Amygdala (tissue), 56 donors: ENCODE measurements at places on chromosomes 2 and 18.

DNA sequence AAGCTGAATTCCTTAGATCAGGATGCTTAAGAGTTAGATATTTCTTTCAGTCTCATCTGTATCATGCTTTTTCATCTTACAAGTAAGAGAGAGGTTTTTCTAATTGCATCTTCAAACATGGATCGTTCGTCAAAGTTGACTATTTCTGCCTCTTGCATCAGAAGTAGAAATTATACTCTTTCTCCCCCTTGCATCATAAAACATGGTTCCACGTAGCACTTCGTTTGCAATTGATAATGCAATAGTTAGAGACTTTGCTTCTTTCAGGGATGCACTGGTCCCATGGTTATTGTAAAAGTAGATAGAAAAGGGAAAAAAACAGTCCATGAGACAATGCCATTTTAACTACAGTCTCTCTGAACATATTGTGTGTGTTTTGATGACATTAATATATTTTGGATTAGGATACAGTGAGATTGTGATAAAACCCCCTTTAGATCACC lies 75.1 kb upstream of the PARD3B start:
- no peak for DNase-seq

GRCh38 chr18:25349926-25350487 lies 2.0 kb downstream of the ZNF521 start:
- peak; percentile 14 for DNase-seq

- no peak for DNase-seq
These were observed 35.1 kb downstream of the KCNJ13 start for GRCh38 chr2:232741294-232741693.

- no peak for DNase-seq
These were observed 25.7 kb downstream of the MC2R start for GRCh38 chr18:13889671-13890070.

DNA sequence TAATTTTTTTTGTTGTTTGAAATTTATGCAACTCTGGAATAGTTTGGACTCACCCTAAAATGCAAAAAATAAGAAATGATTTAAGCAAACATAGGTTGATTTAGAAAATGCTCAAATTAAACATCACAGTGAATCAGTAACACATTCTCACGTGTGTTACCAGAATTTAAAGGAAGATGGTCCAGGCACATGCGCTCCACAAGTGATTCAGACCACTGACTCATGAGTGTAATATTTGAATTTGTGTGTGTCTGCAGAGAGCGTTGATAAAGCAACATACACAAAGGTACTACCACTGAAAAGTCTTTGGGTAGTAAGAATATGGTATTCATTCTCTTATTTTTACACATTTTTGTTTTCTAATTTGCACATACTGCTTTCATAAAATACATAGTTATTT lies 7.9 kb downstream of the SS18 start:
- no peak for DNase-seq

DNA sequence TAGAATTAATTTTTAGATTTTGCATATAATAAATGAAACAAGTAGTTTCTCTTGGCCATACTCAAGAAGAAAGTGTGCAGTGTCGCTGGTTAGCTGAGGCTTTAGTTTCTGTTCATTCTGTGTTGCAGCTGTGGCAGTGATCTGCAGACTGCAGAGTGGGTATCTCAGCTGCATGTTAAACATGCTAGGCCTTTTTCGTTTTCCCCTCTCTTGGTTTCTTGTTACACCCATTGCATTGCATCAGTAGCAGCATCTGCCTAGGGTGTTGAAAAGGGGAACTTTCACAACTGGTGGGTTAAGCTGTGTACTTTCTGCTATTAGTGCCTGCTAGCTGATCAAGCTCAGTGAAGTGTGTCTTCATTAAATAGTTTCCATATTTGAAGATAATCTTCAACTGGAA lies 51.3 kb downstream of the ACSL3 start:
- peak; percentile 24 for DNase-seq

DNA sequence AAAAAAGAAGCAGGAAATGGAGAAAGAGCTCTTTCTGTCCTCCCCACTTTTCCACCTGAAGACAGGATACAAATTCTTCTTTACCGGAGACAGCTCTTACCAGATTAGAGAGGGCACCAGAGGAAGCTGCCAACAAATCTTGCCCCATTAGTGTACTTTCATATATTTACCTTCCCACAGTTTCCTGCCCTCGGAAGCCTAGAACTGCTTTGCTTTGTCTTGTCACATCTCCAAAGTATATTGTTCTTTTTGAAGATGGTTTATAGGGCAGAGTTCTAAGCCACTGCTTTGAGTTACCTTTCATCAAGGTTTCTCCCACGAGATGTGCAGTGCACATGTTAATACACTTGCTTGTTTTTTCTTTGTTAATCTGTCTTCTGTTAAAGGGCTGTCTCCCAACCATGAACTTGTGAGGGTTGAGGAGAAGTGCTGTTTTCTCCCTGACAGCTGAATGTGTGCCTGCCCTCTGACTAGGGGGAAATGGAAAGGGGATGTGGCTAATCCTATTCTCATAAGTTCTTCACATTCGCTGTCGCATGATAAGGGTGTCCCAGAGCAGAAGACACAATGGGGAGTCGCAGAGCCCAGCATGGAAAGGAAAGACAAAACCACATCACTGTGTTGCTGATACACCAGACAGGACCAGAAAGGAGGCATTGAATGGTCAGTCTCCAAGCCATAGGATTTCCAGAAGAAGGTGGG lies 24.2 kb downstream of the CENPA start:
- no peak for DNase-seq

DNA sequence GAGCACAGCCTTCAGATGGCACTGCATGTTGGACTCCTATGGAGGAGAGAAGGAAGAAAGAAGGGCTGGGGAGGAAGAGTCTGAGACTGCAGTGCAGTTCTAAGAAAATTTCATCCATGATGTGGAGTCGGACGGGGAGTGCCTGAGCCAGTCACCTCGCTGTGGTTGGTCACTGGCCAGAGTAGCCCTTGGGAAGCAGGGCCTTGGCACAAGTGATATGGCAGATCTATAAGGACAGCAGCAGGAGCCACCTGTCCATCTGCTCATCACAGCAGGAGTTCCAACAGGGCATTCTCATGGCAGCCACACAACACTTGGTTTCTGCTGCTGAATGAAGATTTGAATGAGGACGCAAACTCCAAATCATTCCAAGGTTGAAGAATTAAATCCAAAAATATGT lies 314.8 kb downstream of the CYP26B1 start:
- no peak for DNase-seq

DNA sequence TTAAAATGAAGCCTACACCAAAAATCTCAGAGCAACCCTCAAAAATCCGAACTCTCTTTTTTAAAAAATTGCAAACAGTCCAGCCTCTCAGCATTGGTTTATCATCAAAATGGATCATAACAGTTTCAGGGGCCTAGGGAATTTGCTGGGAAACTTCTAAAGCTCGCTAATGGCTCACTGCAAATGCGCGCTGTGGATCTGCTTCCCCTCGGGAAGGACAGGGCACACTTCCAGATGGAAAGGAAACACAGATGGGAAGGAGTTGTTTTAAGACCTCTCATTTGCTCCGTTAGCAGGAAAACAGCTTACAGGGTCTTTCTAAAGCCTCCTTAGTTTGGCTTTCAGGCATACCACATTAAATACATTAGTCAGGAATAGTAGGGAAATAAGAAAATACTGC lies 27.2 kb downstream of the FECH start:
- DNase-seq = no peak

GRCh38 chr18:79582978-79583377 lies 96.6 kb upstream of the CTDP1 start:
- no peak for DNase-seq

- DNase-seq = no peak
These were observed 4.2 kb upstream of the KCMF1 start for GRCh38 chr2:84966731-84967130.

- DNase-seq = no peak
These were observed 198.4 kb downstream of the RBM43 start for GRCh38 chr2:151063271-151063670.

DNA sequence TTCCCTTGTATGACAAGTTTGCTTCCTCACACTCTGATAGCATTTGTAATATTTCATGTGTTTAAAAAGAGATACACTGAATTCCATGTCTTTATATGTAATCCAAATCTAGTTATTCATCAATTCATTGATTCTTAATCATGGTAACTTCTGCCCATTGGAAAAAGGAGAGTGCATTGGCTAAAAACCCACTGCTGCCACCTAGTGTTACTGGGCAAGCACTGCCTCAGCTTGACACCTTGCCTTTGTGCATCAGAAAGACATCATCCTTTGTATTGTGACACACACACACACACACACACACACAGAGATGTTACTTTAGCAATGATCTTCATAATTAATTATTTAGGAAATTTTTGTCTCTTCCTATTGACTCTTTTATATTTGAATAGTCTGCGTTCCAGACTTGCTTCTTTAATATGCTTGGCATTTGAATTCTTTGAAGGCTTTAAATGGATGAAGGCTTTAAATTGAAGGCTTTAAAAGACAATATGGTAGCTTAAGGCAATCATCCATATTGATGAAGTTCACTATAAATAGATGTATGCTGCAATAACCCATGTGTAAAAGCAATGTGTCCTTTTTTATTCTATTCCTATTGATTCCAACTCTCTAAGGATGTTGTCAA lies 414.2 kb upstream of the CHST9 start:
- no peak for DNase-seq

- DNase-seq = no peak
These were observed 141.6 kb downstream of the UBE2E3 start for GRCh38 chr2:181121996-181122395.

GRCh38 chr2:117789505-117789904 lies 25.0 kb upstream of the DDX18 start:
- no peak for DNase-seq

DNA sequence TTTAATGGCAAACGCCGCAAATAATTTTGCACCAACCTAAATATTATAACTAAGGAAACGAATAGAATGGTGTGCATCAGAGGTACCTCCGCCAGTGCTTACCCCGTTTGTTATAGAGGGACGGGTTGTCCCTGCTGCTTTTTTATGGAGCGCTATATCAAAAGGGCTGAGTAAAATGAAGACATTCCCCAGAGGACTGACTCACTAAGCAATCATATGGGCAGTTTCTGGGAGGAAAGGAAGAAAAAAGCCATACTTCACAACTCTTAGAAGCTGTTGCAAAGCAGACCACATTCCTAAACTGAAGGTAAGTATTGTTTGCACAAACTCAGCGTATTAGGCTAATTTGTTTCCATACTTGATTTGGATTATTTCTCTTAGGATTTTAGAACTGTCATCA lies 12.9 kb downstream of the ID2 start:
- no peak for DNase-seq

DNA sequence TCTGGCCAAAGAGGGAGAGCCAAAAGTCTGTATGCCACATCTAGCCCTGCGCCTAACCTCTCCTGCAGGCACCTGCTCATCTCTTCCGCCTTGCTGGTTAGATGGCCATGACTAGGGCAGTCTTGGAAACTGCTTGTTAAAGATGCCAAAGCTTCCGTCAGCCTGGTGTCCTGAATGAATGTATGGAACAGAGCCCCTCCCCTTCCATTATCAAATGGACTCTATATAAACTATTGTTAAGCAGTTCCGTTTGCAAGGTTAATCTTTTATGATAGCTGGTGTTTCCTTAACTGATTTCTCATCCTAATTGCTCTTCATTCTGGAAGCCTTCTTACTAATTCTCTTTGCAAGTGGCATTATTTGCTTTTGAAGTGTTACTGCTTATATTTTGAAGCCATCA lies 87.1 kb downstream of the ATP9B start:
- DNase-seq = no peak

DNA sequence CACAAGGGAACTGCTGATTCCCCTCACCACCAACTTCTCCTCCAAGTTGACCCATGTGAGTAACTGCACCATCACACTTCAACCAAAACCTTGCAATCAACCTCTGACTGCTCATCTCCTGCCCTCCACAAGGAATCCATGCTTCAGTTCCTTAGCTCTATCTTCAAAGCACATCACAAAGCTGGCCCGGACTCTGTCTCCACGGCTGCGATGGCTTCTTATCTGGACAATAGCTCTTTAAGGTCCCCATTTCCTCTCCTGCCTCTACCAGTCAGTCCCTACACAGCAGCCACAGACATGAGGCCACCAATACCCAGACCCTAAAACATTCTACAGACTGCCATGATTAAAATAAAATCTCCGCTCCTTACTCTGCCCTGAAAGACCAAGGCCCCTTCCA lies 25.7 kb downstream of the MBOAT2 start:
- no peak for DNase-seq

DNA sequence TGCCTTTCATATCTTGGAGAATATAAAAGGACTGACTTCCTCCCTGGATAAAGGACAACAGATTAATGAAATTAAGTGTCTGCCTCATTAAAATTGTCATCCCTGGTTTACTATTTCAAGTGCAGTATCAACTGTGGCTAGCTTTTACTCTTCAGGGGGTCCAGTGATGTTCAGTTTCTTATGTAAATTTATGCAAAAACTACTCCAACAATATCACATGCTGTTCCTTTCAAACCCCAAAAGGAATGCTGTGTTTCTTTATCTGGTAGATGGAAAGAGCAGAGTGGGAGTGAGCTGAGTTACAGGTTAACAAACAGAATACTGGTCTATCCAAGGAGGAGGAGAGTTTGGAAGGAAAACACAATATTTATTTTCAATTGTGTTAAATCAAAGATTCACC lies 283.7 kb upstream of the VWC2L start:
- no peak for DNase-seq

DNA sequence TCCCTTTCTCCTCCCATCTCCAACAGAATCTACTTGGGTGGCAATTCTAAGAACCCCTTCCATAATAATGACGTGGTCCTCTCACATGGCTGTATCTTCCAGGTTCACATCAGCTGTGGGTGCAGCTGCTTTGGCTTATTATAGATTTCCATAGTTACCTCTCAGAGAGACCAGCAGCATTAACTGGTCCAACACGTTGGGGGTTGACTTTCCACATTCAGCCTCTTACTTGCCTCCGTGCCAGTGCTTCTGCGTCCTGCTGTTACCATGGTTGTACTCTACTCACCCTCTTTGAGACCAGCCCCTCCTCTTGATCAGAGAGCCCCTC lies 570.7 kb downstream of the PLCL1 start:
- no peak for DNase-seq

DNA sequence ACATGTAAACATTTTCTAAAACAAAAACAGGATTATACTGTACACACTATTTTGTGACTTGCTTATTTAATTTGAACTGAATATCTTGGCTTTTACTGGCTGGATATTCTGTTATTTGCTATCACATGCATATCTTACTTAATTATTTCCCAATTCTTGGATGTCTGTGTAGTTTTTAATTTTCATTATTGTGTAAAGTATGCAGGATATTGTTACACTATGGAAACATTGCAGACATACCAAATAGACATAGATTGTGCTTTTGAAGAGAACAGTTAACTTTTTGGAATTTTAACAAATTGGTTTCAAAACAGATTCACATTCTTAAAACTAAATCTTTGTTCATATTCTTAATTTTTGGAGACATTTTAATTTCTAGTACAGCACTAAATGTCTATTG lies 2.1 kb downstream of the PHOSPHO2 start:
- DNase-seq = no peak

DNA sequence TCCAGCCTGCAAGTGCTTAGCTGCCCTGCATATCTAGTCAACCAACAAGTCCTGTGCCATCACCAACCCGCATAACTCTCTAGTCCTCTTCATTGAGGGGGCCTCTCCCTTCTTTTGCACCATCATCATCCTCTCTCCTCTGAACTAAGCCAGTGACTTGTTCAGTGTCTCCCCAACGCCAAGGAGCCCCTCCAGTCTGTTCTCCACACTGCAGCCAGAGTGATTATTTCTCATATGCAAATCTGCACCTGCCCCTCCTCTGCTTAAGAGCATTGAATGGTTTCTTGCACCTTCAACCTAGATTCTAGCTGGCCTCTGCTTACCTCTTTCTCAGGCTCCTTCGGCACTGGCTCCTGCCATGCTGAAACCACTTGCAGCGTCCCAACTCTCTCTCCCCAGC lies 141.8 kb downstream of the FAM161A start:
- no peak for DNase-seq

GRCh38 chr2:11842336-11842735 lies 95.9 kb downstream of the LPIN1 start:
- DNase-seq = peak; percentile 19
